ENCODE measurements at places on chromosomes 11 and 22. TPM values are rescaled to one million over a fixed set of nuclear protein-coding genes. Genes with fewer than 3 reads are reported as not detected.
A peak's percentile ranks its signal among the peaks of the same experiment; 100 is the strongest.

DNA sequence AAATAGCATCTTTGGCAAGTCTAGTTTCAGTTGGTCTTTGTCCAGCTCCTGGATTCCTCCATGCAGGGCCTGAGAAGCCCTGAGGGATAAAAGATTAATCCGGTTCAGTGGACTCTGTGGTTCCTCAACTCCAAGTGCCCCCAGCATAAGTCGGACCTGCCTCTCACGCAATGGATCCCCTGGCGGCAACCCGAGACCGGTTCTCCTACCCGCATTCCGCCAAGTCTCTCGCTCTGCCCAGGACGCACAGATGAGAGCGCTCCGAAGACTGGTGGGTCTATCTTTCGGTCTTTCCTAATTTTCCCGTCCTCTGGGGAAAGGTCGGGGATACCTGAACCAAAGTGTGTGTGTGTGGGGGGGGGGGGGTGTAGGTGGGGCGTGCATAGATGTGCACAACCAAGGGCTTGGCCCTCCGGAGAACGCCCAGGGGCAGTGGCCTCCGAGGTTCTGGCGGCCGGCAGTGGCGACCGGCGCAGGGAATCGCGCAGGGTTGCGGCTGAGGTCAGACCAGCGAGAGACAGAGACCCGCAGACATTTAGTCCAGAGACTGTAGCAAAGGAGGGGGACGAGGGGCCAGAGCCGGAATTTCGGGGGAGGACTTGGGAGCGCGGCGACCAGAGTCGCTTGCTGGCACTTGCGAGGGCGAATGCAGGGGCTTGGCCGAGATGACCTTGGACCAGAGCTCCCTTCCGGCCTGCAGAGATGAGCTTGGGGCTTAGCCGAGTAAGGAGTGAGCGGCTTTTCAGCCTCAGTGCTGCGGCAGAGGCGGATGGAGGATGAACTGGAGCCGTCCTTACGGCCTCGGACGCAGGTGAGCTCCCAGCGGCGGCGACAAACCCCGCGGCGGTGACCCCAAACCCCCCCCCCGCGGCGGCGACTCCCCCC is 712 bp upstream of the SLC2A11 start:
- peak overlapping the region; percentile 77 for H3K27ac ChIP-seq
- H3K36me3 ChIP-seq, result no peaks in the 10 kb centered on the region
- H3K4me1 ChIP-seq, result peaks cover 20% of the 10 kb centered on the region
- DNase-seq, result peak; percentile 43

MS4A4A gene
- total RNA-seq, result not detected

MRGPRX4 gene
- not detected for total RNA-seq

GRCh38 chr11:18731949-18732821 is 6.2 kb upstream of the IGSF22 start:
- H3K4me3 ChIP-seq, result no peak overlapping the region
- peaks cover 8% of the 10 kb centered on the region for H3K4me1 ChIP-seq

- H3K36me3 ChIP-seq, result no peaks in the 10 kb centered on the region
- no peaks in the 10 kb centered on the region for H3K27me3 ChIP-seq
- peaks cover 17% of the 10 kb centered on the region for H3K4me1 ChIP-seq
- DNase-seq, result no peak
These were observed 16.6 kb upstream of the ADA2 start for GRCh38 chr22:17235861-17236260.

NLRP10 gene
- not detected for total RNA-seq

SYCE3 gene
- total RNA-seq, result not detected

DNA sequence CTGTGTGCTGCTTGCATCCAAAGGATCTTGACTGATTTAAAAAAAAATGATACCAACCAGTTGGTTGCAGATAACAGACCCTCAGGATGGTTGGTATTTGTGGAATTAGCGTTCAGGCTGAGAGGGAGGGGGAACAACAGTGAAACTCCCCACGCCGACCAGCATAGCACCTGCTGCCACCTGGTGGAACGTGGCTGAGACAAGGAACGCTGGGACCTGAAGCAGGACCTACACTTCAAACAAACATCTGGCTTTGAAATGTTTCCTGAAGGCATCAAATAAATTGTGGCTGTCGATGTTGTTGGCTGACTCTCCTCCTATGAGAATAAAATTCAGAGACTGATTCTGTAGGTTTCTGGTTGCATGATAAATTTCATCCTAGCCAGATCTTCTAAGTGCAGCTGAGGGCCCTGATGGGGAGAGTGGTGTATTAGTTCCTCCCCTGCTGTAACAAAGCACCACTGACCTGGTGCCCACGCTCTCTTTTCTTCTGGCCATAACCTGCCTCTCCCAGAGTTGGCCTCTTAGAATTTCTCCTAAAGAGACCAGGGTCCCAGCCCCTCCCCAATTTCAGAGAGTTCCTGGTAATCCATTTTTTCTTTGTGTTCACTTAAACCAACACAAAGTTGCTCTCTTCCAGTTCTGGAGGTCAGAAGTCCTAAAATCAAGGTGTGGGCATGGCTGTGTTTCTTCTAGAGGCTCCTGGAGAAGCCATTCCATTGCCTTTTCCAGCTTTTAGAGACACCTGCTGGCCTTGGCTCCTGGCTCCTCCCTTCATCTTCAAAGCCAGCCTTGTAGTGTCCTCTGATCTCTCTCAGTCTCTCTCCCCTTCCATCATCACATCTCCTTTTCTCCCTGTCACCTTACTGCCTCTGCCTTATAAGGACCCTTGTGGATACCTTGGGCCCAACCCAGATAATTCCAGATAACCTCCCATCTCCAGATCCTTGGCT is 17.3 kb downstream of the APOL2 start:
- H3K4me3 ChIP-seq, result no peak overlapping the region
- H3K36me3 ChIP-seq, result peaks cover 10% of the 10 kb centered on the region
- no peak overlapping the region for H3K27ac ChIP-seq
- DNase-seq, result peak; percentile 73
- peaks cover 12% of the 10 kb centered on the region for H3K4me1 ChIP-seq
